ENCODE measurements at places on chromosomes 5 and 9.

- DNase-seq = no peak
Measured at GRCh38 chr5:109099081-109099480, 310.7 kb downstream of the PJA2 start.

- DNase-seq = no peak
Measured at GRCh38 chr9:115103746-115104477, 14.0 kb downstream of the TNC start.

DNA sequence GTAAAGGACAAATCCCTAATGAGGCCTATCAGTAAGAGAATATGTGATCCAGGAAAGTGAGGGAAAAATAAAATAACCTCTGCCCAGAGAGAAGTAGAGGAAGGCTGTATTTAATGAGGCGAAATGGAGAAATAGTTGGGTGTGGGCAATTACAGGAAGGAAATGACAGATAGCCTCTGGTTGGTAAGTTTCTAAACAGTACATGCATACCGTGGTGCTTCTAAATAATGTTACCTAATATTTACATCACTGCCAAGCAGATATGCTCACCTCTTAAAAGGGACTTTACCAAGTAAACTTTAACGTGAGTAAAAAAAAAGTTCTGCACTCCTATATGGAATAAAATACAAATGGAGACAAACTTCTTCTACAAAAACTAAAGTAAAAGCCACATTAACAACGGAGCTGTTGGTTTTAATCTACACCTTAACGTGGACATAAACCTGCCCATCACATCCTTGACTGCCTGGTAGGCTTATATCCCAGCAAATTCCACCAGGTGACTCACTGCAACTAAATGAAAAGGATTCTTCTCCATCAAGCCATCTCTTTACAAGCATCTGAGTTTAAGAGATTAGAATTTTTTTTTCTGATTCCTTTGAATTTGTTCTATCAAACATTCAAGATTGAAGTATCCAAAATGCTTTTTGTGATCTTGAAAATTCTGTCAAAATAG lies 12.4 kb downstream of the NFIL3 start:
- no peak for DNase-seq

DNA sequence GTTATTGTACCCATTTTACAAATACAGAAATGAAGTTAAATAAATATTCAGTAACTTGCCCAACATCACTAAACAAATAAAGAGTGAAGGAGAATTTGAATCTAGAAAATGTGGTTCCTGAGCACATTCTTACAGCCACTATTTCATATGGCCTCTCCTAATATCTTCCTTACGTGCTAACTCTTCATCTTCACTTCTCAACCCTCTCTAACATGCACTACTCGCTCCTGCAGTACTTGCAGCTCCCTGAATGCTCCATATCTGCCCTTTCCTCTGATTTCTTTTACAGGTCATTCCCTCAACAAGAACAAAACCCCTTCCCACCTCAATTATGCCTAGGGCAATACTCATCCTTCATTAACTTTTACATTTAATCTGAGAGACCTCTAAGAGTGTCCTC lies 711.5 kb downstream of the CETN3 start:
- no peak for DNase-seq

GRCh38 chr5:61322738-61323725 lies 9.0 kb upstream of the ZSWIM6 start:
- no peak for DNase-seq

- DNase-seq = no peak
Measured at GRCh38 chr5:54778783-54779182, 206.6 kb downstream of the ESM1 start.

- no peak for DNase-seq
Measured at GRCh38 chr5:125896368-125896767, 526.8 kb upstream of the GRAMD2B start.

DNA sequence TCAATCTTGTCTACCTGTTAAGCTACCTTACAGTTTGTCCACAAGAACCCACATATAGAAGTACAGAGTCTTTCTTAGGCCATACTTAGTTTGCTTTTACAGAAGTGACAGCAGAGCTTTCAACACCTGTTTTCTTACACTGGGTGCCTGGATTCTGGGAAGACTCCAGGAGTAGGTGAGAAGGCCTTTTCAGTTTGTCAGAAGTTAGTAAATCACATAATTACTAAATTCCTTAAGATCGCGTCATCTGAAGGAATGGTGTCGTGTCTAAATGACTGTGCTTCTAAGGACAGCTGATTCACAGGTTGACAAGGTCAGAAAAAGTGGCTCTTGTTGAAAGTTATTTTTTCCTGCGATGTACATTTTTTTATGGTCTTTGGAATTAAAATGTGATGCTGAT lies 97.0 kb upstream of the FAM120A start:
- no peak for DNase-seq

DNA sequence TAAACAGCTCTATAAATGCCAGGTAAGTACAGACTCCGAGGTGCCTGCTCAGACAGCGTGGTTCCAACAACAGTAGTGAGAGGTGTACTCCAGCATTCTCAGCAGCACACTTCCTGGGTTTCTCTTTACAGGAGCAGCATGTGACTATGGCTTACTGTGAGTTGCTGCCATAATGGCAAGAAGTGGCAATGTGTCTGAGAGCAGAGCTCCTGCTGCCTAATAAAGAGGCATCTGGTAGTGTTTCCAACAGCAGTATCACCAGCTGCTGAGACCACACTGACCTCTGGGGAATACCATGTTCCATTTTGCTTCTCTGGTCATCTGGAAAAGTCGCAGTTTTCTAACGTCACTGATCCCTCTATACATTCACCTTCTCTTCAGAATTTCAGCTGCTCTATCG lies 398.2 kb downstream of the SLCO4C1 start:
- DNase-seq = no peak

- DNase-seq = peak; percentile 92
Measured at GRCh38 chr9:126722252-126722921, 82.5 kb upstream of the ZBTB43 start.

- no peak for DNase-seq
Measured at GRCh38 chr5:1349246-1349645, 4.3 kb upstream of the CLPTM1L start.

GRCh38 chr5:44809215-44809955 lies 638 bp downstream of the MRPS30 start:
- DNase-seq = peak; percentile 3

GRCh38 chr5:140042393-140042642 lies 781 bp downstream of the NRG2 start:
- no peak for DNase-seq

- no peak for DNase-seq
Measured at GRCh38 chr5:92126182-92126581, 743.1 kb upstream of the ARRDC3 start.

GRCh38 chr5:11573140-11573992 lies 330.9 kb downstream of the CTNND2 start:
- DNase-seq = no peak

DNA sequence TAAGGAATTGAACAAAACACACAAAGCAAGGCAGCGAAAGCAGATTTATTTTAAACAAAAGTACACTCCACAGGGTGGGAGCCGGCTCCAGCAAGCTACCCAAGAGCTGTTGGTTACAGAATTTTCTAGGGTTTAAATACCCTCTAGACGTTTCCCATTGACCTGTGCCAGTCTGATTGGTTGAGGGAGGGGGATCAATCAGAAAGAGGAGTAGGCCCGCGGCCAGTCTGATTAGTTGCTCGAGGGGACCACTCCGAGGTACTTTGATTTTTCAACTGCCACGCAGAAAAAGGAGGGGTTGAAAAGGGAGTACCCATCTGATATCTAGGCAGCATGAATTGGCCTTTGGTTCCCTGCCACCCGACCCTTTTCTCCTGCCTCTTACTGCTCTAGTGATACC lies 998 bp downstream of the SRP19 start:
- no peak for DNase-seq

- no peak for DNase-seq
Measured at GRCh38 chr9:5639816-5640215, 10.9 kb downstream of the RIC1 start.

- no peak for DNase-seq
Measured at GRCh38 chr9:124217836-124218437, 39.8 kb upstream of the NEK6 start.

- DNase-seq = no peak
Measured at GRCh38 chr5:123421773-123422172, 1.4 kb downstream of the CEP120 start.

DNA sequence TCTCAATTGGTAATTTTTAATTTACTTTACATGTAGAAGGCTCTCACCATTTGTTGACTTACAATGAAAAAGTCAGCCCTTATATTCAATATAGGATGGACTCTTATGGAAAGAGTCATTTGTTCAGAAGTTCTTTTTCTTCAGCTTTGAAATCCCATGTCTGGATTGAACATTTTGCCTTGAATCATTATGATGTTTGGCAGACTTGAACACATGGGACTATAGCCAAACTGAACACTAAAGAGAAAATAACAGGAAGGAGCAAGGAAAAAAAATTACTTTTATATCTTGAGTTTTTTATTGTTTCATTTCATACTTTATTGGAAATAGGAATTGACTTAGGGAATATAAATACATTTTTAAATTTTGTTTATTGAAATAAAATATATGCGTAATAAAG lies 1503.0 kb downstream of the EFNA5 start:
- no peak for DNase-seq

DNA sequence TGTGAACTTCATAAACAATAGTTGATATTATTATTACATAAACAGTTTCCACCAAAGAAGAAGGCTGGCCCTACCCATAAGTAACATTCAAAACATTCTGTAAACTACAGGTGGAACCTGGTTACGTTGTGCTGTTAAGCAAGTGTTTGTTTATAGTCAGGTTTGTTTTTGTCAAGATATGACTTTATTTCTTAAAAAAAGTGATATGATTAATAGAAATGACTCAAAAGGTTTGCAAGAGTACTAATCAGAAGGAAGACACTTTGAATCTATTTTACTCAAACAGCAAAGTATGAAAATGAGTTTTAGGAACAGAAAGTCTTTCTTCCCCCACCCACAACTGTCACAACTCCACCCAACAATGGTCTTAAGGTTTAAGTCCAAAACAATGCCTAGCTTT lies 220.8 kb downstream of the PLK2 start:
- no peak for DNase-seq

GRCh38 chr5:151449839-151450238 lies 2.4 kb downstream of the SLC36A1 start:
- no peak for DNase-seq

DNA sequence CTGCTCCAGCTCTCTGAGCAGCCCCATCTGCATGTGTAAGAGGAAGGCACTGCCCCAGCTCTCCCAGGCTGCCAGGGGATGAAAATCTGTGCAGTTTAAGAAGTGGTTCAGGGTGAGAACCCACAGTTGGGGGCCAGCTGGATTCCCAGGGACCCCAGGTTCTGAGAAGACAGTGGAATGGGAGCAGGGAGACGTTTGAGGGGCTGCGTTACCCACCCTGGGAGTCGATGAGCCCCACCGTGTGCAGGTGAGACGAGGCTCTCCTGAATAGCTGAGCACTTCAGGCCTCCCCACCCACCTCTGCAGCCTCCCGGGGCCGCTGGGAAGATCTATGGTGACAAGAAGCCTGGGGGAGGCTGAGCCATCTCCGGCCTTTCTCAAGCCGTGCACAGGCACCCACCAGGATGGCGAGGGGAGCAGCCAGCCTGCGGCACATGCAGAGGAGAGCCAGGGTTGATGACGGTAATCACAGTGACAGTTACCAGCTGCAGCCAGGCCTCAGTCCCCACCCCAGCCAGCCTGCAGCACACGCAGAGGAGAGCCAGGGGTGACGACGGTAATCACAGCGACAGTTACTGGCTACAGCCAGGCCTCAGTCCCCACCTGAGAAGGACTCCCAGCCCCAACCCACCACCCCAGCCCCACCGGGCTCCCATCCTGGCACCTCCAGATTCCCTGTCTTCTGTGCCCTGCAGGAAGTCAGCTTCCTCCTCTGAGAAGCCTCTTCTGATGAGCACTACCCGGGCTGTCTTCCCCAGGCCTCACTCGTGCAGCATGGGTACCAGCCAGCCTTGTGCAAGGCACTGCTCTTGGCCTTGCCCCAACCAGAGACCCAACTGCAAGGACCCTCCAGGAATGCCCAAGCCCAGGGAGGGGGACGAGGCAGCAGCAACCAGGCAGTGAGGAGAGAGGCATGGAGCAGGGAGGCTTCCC lies 150.8 kb upstream of the PPP1R26 start:
- no peak for DNase-seq

- DNase-seq = no peak
Measured at GRCh38 chr5:126808521-126808988, 31.6 kb downstream of the LMNB1 start.

GRCh38 chr9:63817622-63818518 lies 1467.1 kb downstream of the FOXD4L5 start:
- peak; percentile 66 for DNase-seq

- peak; percentile 63 for DNase-seq
Measured at GRCh38 chr9:91163773-91164471, 197.8 kb downstream of the AUH start.

DNA sequence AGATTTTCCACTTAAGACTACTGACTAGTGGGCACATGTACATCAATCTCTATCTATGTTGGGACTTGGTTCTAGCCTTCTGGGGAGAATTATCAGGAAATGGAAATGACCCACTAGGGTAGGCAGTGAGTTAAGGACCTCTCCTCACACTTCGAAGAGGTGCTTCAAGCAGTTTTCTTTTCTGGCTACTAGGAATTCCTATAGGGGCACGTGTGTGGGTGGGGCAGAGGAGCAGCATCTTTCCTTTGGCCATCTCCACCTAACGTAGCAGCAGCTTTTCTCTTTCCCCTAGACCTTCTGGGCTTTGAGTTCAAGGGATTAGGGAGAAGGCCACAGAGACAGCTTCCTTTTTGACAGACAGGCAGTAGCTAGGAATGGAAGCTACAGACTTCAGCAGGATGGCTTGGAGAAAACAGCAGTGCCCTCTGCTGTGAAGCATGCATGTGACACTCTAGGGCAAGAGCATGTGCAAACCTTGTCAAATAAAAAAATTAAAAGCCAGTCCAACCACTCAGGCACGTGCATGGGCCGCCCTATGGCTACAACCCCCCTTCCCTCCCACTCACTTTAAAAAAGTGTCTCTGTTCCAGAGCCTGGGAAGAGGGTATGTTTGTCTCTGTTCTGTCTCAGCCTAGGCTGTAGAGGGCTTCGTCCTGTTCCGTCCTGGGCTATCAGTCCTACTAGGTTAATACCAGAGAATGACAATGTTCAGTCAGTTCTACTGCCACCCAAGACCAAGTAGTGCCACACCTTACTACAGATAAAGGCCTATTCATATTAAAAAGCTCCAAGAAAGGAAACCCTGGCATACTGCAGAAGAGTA lies 8.7 kb upstream of the GFRA3 start:
- no peak for DNase-seq

DNA sequence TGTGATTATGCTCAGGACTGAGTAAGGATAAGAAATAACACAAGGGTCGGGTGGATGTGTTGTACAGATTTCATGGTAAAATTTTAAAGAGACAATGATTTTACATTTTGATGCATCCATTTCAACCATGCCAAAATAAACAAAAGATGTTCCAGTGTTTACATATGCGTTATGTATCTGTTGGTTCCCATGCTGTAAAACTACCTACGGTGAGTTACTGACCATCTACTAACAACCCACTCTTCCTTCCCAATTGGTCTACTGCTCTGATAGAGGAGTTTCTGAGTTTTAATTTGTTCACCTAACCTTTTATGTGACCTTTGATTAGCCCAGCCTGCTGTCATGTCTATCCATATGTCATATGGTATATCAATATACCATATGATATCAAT lies 1697.1 kb downstream of the MAT2B start:
- no peak for DNase-seq

- DNase-seq = peak; percentile 50
Measured at GRCh38 chr9:124770359-124771020, 621 bp downstream of the NR6A1 start.
